Retinal pigment epithelial cell (primary cell): ENCODE measurements at places on chromosomes 5 and 9.
A peak's percentile ranks its signal among the peaks of the same experiment; 100 is the strongest.

DNA sequence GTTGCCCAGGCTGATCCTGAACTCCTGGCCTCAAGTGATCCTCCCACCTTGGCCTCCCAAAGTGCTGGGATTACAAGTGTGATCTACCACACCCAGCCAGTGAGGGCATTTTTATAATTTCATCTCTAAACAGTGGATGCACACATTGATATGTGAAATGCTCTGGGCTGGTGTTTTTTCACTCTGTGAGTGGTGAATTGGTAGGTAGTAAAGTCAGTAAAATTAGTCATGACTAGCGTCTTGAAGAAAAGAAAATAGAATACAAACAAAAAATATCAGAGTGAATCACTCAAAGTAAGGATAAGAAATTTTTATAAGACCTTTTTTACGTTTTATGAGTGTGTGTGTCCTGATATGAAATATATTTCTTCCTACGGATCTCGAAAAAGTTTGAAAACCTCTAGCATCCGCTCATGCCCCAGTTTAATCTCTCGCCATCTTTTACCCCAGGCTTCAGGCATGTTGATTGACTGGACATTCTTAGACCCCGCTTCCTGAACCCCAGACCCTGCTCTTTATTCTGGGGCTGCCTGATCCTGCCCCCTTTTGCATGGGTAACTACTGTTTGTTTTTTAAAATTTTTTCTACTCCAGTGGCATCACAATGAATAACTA, 14.0 kb downstream of the OSTF1 start:
- no peak for DNase-seq

DNA sequence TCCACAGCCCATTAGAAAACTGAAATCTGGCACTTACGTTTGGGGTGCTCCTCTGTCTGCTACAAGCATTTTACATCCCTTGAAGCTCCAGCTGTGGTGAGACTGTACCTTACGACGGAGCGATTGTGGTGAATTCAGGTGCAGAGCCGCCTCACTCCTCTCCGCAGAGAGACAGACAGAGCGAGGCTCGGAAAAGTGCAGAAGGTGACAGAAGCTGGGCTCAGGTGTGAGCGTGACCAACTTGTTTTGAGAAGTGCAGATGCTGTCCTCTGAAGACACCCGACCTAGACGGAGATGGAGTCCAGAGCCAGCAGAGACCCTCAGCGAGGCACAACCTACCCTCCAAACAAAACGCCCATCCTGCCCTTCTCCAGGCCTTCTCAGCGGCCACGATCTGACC, 196.5 kb downstream of the MED10 start:
- no peak for DNase-seq

DNA sequence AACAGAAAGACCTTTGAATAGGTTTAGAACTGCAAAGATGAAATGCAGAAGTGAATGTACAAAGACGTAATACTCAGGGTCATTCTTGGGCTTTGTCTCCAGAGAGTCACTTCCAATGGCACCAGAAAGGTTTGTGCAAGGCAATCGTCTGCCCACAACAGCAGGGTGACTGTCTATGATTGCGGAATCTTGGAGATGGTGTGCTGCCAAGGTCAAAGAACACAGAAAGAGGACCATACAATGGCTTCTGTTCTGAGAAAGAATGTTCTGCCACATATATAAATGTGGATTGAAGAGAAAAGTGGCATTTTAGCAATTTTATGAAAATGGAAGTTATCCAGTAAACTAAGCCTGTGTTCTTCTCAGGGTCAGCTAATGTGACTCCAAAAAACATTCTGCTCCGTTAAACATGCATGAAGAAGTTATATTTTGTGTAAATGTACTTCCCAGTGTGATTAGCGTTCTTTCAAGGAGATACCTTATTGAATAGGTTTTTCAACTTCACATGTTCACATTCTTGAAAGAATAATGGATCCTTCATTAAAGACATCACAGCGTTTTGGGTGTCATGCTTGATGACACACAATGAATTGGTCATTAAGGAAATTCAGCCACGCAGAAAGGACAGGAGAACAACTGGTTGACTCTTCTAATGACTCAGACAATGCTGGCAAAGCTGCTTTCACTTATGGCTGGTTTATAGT, 73.4 kb upstream of the CDH6 start:
- DNase-seq = peak; percentile 10

GRCh38 chr5:22549876-22550671, 303.1 kb downstream of the CDH12 start:
- no peak for DNase-seq

- DNase-seq = no peak
Measured at GRCh38 chr5:1722877-1723276, 76.8 kb downstream of the MRPL36 start.

- DNase-seq = no peak
Measured at GRCh38 chr5:150694612-150695011, 6.2 kb downstream of the RBM22 start.

DNA sequence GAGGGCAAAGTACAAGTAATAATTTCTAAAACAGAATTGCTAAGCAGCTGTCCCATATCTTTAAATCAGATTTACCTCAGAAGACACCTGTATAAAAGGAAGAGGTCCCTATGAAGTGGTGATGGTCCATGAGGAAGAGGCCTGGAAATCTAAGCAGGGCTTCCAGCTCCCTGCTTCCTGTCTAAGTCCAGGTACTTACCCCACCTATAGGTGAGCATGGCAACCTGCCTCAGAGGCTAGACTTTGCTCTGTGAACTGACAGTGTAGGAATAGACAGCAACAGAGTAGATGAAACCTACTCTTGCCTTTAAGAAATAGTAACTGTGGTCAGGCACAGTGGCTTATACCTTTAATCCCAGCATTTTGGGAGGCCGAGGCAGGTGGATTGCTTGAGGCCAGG, 55.8 kb upstream of the ARRDC3 start:
- DNase-seq = no peak

GRCh38 chr9:91678807-91679580, 255.4 kb upstream of the NFIL3 start:
- DNase-seq = no peak

- DNase-seq = no peak
Measured at GRCh38 chr9:134294153-134295071, 31.8 kb upstream of the RXRA start.

GRCh38 chr5:97046270-97046982, 96.0 kb downstream of the LIX1 start:
- DNase-seq = no peak

- DNase-seq = no peak
Measured at GRCh38 chr5:2902186-2902585, 150.7 kb upstream of the IRX2 start.

DNA sequence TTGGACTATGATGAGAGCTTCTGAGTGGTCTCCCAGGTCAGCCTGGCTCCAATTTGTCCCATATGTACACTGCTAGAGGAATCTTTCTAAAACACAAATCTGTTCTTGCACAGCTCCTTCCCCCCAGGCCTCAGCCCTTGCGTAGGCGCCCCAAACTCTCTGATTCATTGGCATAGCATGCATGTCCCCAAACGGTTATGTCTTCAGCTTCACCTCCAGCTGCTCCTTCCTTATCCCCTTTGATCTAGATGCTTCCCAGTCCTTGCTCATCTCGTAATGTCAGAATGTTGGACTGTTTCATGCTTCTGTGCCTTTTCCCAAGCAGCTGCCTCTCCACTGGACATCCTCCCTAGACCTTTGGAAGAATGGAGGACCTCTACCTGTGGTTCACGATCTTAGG, 60.1 kb upstream of the BASP1 start:
- no peak for DNase-seq

- no peak for DNase-seq
Measured at GRCh38 chr5:30994902-30995301, 198.6 kb upstream of the CDH6 start.
